ENCODE measurements at places on chromosomes 12 and 14. TPM values are rescaled to one million over a fixed set of nuclear protein-coding genes. Genes with fewer than 3 reads are reported as not detected.

The NOS1 gene
- total RNA-seq: not detected

The MYG1 gene
- 30.8 TPM for total RNA-seq

The DCN gene
- total RNA-seq: 129 TPM

The MUCL1 gene
- total RNA-seq: not detected

The FAR2 gene
- total RNA-seq: 30.8 TPM

The SPX gene
- 1.1 TPM for total RNA-seq

The TTC8 gene
- 35.8 TPM for total RNA-seq

The MYF5 gene
- total RNA-seq: not detected

The EAPP gene
- 28.7 TPM for total RNA-seq

The STON2 gene
- total RNA-seq: not detected

The TGFB3 gene
- 0.56 TPM for total RNA-seq

The SLC25A47 gene
- total RNA-seq: not detected

The ZDHHC22 gene
- not detected for total RNA-seq

The BDKRB1 gene
- total RNA-seq: 40.5 TPM

The TAS2R7 gene
- not detected for total RNA-seq

The L2HGDH gene
- total RNA-seq: 12.5 TPM

The NAV3 gene
- 6.7 TPM for total RNA-seq

The KRT8 gene
- 39.2 TPM for total RNA-seq

The KERA gene
- not detected for total RNA-seq

The C1QL4 gene
- not detected for total RNA-seq

The DNAJC22 gene
- total RNA-seq: 3.1 TPM

The C14orf132 gene
- 3.8 TPM for total RNA-seq

The PPP1R36 gene
- total RNA-seq: not detected

The ZBTB39 gene
- total RNA-seq: 3.1 TPM

The DIABLO gene
- 70.9 TPM for total RNA-seq
